Activated CD8-positive, alpha-beta memory T cell treated with anti-CD3 and anti-CD28 coated beads, Interleukin-2, amount 10 ng/mL, durations not matched to agents 7 days and 5 days (primary cell): ENCODE measurements at places on chromosomes 6 and 20. TPM values are rescaled to one million over a fixed set of nuclear protein-coding genes. Genes with fewer than 3 reads are reported as not detected.

The SNAI1 gene
- total RNA-seq, result 0.61 TPM

The CRISP2 gene
- not detected for total RNA-seq

The PAX1 gene
- total RNA-seq, result not detected

The EFCAB8 gene
- total RNA-seq, result 1.1 TPM

The PRR3 gene
- total RNA-seq, result 23.6 TPM

The CLDN20 gene
- total RNA-seq, result not detected

The NRSN1 gene
- total RNA-seq, result not detected

The PTPRT gene
- not detected for total RNA-seq

The BTNL2 gene
- not detected for total RNA-seq

The BMP6 gene
- total RNA-seq, result not detected

The RAET1L gene
- total RNA-seq, result not detected
